ENCODE measurements at places on chromosomes 12 and 14. TPM values are rescaled to one million over a fixed set of nuclear protein-coding genes. Genes with fewer than 3 reads are reported as not detected.

DNA sequence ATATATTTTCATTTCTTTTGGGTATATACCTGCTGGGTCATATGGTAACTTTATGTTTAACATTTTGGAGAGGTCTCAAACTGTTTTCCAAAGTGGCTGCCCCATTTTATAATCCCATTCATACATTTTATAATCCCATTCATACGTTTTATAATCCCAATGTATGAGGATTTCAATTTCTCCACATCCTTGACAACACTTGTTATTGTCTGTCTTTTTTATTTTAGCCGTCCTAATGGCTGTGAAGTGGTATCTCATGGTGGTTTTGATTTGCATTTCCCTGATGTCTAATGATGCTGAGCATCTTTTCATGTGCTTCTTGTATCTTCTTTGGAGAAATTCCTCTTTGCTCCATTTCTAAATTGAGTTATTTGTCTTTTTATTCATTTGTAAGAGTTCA is 6.7 kb upstream of the CFL2 start:
- no peak for DNase-seq

DNA sequence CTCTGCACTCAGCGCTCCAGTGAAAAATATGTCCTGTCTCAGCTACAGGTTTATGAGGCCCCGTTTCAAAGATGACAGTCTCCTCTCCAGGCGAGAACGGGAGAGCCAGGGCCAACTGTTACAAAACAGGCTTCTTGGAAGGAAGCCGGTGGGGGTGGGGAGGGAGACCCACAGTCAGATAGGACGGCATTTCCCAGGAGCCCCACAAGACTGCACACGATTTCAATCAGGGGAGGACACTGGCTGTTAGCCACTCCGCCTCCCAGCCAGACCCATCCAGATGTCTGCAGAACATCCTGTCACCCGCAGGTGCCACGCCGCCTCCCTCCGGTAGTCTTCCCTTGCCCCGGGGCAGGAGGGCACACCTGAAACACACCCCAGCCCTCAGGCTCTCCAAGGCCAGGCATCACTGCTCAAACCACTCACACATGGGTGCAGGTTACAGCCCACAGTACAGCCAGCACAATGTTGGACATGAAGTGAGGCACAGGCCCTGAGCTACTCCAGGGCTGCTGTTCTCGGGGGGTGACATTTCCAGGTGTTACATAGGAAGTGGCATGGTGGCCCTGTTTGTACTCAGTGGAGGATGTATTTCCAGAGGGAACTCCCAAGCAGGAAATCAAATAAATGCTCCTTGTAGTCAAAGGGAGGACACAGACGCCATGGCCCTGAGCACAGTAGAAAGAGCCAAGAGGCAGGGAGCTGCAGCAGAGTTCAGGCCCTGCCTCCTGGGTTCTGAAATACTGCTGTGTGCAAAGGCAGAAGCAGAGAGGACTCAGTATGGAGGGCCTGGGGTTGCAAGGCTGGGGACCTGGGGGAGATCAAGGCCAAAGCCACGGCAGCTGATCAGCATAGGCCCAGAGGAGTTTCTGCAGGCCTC is 138.1 kb downstream of the BCL11B start:
- no peak for DNase-seq

DNA sequence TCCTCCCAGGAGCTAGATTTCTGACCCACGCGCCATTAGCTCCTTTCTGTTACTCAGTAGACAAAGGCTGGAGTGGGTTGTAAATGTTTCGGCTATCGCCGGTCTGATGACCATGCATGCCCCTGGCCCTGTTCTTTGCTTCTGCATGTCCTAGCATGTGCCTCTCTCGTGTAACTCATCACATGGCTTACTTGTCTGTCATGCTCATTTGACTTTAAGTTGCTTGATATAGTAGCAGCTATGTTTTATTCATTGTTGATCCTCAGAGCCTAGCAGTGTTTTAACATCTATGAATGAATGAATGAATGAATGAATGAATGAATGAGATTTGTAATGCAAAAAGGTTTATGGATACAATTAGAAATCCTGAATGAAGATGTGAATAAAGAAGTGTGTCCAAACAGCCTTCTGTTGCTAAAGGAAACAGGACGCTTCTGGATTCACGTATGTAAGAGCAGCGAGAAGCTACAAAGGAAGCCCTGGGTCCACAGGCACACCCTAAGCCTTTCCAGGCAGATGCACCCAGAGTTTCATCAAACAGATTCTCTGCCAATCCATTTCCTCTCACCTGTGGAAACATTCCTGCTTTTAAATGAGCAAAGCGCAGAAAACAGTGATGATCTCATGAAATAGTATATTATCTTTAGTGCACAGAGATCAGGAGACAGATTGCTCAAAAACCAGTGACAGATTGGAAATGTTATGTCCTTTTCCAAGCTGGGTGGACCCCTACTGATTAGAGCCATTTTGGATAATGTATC is 3.4 kb downstream of the GSG1 start:
- peak; percentile 28 for DNase-seq

GRCh38 chr12:76451528-76451927 is 103.3 kb upstream of the BBS10 start:
- DNase-seq, result no peak

DNA sequence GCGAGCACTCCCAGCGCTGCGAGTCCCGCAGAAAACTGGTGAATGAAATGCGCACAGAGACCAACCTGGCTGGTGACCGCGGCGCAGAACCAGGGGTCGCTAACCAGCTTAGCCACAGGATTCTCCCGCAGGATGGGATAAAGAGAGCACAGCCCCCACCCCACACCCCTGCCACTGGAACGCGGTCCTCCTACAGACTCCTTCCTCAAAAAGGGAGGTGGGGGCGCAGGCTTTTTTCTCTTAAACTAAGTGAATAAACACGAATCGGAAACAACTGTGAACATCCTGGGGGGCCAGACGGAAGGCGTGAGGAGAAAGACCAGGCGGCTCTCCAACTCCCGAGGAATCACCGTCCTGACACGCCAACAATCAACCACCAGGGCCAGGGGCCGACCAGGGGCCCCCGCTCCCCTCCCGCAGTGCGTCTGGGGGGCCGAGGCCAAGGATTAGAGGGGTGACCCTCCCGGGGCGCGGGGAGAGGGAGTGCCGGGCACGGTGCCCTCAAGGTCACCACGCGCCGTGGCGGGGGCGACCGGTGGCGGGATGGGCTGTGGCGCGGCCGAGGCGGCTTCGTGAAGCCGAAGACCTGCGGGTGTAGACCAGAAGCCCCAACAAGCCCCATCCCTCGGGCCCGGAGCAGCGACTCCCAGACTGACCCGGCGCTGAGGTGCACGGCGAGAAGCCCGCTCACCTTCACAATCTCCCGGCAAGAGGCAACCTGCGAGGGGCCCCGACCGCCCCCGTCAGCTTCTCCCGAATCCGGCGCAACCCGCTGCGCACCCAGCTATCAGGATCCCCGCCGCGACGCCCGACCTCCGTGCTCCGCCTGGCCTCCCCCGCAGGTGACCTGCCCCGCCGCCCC is 704 bp downstream of the ATP2B1 start:
- DNase-seq, result peak; percentile 46

DNA sequence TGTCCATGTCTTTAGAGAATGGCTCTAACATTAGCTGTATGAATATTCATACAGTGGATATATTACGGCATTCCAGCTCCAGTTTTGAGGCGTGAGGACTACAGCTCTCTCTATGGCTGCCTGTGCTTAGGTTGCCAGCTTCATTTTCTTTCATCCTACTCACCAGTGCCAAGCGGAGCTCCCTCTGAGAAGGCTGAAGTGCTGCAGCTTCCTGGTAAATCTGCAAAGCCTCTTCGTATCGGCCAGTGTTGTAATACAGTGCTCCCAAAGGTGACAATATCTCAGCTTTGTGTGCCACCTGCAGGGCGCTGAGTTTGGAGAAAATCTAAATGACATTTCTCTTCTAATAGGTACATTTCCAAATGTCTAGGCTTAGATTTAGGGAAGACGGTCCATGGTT is 19.8 kb upstream of the OVCH1 start:
- DNase-seq, result peak; percentile 66

DNA sequence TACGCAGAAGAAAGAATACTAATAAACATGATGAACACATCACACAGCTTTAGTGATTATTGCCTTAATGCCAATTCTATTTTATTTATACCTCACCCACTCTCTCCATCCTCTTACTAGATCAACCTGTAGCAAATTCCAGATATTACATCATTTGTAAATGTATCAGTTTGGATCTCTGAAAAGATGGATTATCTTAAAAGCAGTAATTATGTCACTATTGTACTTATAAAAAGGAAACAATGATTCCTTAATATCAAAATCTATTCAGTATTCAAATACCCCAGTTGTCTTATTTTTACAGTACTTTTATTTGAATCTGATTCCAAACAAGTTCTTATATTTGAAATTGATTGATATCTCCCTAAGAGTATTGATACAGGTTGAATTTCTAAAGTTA is 892.8 kb upstream of the MDGA2 start:
- DNase-seq, result no peak

- DNase-seq, result peak; percentile 55
Observed at GRCh38 chr14:22200977-22201605, 387.9 kb downstream of the DAD1 start.

- DNase-seq, result no peak
Observed at GRCh38 chr14:93970965-93971634, 5.3 kb downstream of the ASB2 start.

DNA sequence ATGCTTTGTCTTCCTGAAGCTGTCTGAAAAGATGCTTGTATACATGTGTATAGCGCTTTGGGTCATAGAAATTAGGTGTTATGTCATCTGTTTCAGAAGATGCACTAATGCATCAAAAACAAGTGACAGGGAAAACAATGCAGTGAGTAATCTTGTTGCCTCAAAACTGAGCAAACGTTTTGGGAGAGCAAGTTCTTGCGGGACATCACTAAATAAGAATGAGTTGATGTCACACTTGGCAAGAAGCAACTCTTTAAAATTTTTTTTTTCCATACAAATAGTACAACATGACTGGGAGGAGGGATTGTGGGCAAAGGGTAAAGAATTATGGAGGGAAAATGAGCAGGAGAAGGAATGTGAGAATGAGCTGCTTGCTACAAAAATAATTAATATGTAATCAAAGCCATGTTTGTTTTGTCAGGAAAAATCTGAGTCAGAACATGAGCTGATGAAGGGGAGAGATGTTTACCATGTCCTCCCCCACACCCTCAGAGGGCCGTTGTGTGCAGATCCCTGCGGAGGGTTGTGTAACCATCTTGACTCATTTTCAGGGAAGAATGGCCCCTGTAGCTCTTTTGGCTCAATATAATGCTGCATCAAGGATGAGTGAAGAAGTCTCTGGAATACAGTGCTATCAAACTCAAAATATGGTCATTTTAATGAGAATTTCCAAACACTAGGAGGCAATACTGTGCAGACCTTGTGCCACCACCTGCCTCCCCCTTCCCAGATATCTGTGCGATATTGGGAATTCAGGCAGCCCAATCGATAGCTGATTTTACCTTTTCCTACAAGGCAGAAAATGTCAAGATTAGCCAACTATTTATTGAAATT is 41.4 kb downstream of the BORCS5 start:
- DNase-seq, result peak; percentile 47

- DNase-seq, result no peak
Observed at GRCh38 chr12:22536971-22537544, 7.3 kb downstream of the C2CD5 start.

DNA sequence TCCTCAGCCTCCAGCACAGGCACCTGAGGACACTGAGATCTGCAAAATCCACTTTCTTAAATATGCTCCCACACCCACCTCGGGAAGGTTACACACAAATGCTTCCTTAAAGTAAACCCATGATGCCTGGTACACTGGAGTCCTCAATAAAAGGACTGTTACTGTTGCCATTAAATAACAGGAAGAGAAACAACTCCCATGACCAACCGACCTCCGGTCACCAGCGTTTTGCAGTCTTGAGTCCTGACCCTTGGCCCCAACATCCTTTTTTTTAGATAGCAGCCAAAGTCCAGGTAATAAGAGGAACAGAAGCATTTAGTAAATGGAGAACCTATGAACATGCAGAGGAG is 42.4 kb downstream of the ITPK1 start:
- no peak for DNase-seq

DNA sequence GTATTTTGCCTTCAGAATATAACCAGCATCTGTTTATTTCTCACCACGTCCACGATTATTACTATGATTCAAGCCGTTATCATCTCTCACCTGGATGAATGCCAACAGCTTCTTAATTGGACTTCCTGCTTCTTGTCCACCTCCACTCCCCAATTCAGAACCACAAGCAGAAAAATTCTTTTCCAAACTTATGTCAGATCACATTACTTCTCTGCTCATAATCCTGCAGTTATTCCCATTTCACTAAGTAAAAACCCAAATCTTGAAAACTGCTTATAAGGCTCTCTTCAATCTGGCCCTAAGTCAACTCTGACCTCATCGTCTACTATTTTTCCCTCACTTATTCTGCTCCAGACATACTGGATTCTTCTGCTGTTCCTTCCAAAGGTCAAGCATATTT is 2.0 kb downstream of the CRY1 start:
- peak; percentile 36 for DNase-seq

GRCh38 chr12:82970614-82971013 is 283.9 kb downstream of the TMTC2 start:
- DNase-seq, result no peak

GRCh38 chr12:43893670-43894069 is 57.8 kb downstream of the TMEM117 start:
- no peak for DNase-seq

GRCh38 chr12:126362964-126363363 is 1297.7 kb downstream of the AACS start:
- no peak for DNase-seq

GRCh38 chr14:102408724-102409123 is 46.0 kb downstream of the TECPR2 start:
- DNase-seq, result no peak

MSRB3 gene
- 0.05 TPM for total RNA-seq

CDC42BPB gene
- total RNA-seq, result 40.0 TPM

STX2 gene
- total RNA-seq, result 5.8 TPM

ERP27 gene
- 0.37 TPM for total RNA-seq

CCDC77 gene
- total RNA-seq, result 3.5 TPM

ADAM21 gene
- not detected for total RNA-seq

INSM2 gene
- 0.08 TPM for total RNA-seq

EML5 gene
- 0.63 TPM for total RNA-seq

TUNAR gene
- not detected for total RNA-seq

RPS6KL1 gene
- total RNA-seq, result 9.4 TPM
